NCI-H2171 (cell line): ENCODE measurements at places on chromosomes 2 and 18.

GRCh38 chr2:200592406-200593075 lies 6.7 kb downstream of the AOX1 start:
- DNase-seq: no peak

DNA sequence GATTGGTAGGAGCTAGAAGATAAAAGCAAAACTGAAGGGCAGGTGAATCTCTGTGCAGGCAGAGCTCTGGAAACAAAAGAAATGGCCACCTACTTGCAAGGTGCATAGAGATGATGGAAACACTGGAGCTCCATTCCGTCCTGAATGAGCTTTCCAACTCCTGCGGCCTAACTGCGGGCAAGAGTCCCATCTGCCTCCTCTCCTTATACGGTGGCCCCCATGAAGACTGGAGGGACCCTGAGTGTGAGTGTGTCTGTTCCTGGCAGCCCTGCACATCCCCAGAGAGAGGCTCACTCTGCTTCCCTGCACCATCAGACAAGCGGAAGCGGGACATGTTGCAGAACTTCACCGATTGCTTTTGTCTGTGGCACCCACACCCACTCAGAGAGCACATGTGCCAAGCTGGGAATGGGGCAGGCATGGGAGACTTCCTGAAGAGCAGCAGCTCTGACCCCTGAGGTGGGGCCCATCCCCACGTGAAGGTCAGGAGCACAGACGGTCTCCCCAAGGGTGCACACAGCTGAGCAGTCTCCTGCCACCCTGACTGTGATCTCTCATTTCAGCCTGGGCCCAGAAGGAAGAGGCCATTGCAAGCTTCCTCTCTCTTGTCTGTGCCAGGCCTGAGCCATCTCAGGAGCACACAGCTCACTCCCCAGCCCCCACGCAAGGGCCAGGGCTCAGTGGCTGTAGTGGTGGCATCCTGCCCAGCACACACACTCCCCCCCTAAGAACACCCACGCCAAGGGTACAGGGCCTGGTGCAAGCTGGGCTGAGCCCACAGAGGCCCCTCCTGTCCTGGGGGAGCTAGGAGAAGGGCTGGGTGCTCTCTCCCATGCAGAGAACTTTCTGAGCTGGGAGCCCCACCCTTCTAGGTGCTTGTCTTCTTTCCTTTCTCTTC lies 75.3 kb downstream of the STPG4 start:
- no peak for DNase-seq

GRCh38 chr2:175880-176820 lies 87.7 kb downstream of the SH3YL1 start:
- DNase-seq: no peak

DNA sequence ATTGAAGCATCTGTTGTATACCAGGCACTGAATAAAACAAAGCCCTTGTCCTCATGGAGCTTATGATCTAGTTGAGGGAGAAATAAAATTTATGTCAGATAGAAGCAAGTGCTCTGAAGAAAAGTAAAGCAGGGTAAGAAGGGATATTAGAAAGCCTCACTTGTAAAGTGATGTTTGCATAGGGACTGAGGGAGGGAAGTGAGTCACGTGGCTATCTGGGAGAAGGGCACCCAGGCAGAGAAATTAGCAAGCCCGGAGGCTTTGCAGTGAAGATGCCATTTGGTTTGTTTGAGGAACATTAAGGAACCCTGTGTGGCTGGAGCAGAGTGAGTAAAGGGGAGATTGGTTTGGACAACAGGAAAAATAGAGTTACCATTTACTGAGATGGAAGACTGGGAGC lies 52.1 kb downstream of the RBBP8 start:
- no peak for DNase-seq

DNA sequence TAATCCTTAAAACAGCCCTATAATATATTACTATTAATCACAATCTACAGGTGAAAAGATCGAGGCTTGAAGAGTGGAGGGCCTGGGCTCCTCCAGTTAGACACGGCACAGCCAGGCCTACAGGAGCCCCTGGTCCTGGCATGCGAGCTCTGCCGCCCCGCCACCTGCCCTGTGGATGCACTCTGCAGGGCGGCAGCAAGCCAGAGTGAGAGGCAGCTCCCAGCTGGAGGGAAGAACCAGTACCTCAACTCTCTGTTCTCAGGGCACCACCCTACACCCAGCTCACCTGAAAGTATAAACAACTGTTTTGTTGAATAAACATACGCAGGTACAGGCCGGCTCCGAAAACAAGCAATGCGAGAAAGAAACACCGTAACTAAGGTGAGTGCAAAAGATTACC lies 34.6 kb downstream of the EIPR1 start:
- no peak for DNase-seq

GRCh38 chr18:38456253-38456652 lies 890.7 kb upstream of the CELF4 start:
- no peak for DNase-seq

- DNase-seq: no peak
Observed at GRCh38 chr2:230179907-230180306, 39.9 kb downstream of the SP110 start.

DNA sequence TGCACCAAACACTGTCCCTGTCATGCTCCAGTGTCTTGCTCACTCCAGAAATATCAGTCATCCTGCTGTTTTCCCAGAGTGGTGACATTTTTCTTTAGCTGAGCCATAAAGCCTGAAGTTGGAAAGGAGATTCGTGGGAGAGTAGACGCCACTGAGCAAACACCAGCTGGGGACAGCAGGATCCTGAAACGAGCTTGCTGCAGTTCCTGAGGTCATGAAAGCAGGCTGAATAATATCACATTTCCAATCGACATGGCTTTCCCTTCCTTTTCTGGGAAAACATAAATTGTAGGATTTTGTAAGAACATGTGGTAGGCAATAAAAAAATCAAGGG lies 276.4 kb downstream of the CDCA7 start:
- DNase-seq: peak; percentile 69

DNA sequence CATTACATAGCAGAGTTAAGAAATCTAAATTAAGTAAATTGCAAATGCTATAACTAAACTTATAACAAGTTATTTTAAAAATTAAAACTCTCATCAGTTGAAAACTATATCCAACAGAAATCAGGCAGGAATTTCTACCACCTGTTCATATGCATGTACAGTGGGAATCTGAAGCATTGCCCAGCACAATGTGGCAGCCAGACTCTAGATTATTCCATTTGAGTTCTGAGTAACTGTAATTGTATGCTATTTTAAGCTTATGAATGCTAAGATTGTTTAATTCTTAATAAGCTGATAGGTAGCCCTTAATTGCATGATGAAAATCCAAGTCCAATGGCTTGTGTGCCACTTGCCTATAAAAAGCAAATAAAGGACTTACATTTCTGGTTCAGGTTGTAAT lies 834.5 kb upstream of the FSHR start:
- no peak for DNase-seq

DNA sequence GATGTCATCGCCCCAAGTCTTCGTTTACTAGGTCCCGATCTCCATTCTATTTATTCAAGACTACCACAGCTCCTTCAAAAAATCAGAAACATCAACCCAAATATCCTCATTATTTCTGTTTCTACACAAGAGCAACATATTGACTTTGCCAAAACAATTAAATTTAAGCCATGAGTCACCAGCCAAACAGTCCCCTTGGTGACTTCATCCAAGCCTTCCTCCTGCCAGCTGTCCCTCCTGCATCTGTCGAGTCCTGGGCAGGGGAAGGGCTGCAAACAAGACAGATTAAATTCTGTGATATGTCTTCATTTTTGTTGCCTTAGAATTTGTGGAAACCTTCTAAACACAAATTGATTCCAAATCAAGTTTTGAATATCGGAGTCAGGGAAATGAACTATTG lies 110.3 kb downstream of the SP3 start:
- DNase-seq: peak; percentile 53

GRCh38 chr18:33330711-33331110 lies 109.8 kb downstream of the CCDC178 start:
- no peak for DNase-seq

DNA sequence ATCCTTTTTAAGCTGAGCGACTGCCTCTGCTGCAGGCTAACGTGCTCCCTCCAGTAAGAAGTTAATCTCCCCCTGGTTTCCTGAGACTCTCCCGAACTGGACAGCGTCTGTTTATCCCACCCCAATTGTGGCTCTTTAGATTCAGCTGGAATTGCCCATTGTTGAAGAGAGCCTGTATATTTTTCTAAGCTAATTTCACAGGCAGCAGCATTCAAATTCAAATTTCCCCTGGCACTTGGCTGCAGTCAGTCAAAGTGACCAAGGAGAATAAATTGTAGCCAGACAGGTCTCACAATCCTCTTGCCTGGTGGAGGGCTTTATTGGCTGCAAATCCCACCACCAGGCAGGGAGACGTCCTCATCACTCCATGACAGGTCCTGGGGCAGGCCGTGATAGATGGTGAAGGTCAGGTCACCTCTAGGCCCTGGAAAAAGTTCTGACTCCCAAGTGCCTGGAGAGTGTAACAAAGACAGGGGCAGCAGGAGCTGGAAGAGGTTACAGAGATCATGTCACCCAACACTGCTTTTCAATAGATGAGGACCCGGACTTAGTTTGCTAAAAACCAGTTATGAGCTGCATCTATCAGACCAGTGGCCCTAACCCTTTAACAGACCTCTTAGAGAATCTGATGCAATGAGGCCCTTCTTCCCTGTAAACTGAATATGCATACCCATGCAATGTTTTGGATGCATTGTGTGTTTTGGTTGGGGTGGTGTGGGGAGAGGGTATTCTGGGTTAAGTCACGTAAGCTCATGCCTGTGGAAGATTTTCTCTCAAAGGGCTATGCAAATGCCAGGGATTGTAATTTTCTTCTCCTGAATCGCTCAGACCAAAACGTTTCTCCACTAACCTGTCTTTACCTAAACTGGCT lies 32.3 kb upstream of the C18orf32 start:
- DNase-seq: no peak

- DNase-seq: no peak
Observed at GRCh38 chr2:99492721-99493120, 2.9 kb upstream of the REV1 start.

- DNase-seq: no peak
Observed at GRCh38 chr18:54843314-54843713, 15.0 kb downstream of the RAB27B start.

DNA sequence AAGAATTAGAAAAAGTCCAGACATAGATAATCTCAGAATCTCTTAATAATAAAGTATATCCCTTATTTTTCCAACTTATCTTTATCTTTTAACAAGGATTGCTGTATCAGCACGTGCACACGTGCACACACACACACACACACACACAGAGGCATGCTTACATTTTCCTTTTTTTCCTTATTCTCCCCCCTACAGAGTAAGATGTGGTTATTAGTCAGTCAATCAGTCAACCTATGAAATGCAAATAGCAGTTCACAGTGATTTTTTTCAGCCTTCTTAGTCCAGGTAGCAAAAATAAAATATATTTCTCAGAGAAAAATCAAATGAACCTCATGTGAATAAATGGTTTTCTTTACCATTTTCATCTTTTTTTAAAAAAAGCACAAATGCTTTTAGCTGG lies 506.2 kb upstream of the SLC39A10 start:
- no peak for DNase-seq

GRCh38 chr2:202723746-202724145 lies 89.0 kb downstream of the FAM117B start:
- no peak for DNase-seq

DNA sequence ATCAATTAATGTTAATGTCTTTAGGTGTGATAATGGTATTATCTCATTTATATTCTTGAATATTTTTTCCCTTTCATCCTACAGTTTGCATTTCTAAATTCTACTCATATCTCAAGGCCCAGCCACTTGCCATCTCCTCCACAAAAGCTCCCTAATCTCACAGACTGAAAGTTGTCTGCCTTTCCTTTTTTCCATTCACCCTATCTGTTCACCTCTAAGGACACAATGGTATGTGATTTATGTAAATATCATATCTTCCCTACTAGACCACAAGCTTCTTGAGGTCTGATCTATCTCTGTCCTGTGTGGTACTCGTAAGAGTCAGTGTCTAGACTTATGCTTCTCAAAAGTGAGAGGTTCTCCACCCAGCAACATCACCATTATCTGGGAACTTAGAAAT lies 3.9 kb upstream of the SPC25 start:
- no peak for DNase-seq

DNA sequence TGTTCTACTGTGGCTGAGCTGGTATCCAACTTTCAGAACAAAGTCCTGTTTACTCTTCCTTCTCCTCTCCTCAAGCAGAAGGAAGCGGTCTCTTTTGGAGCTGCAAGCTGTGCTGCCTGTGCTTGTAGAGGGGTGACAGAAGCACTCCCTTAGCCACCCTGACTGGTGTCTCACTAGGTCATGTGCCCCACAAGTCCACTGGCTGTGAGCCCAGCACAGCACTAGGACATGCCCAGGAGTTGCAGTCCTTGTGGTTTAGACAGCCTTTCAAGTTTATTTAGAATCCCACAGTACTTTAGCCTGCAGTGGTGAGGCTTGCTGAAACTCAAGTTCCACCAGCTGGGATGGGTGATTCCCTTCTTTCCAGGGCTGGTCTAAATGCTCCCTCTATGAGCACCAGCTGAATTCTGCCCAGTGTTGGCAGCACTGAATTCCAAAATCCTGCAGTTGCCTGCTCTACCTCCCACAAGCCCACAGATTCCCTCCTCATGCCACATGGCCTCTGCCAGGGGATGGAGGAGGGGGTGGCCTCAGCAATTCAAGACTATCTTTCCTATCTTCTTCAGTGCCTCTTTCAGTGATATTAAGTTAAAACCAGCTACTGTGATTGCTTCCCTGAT lies 61.2 kb downstream of the CCDC85A start:
- DNase-seq: no peak

DNA sequence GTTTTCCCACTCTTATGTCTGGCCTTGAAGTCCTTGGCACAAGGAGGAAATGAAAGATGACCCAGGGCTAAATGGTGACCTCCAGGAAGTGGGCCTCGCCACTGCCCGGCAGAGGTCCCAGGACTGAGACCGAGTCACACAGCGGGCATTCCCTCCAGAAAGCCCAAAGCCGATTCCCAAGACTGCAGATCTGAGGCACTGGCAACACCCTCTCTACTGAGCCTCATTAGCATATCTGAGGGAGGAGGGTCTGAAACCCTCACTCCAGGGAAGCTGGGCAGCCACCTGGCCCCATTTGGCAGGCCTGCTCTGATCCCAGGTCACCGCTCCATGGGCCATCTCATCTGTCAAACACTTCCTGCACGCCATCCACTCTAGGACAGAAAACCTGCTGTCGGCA lies 29.1 kb downstream of the FAM178B start:
- no peak for DNase-seq

GRCh38 chr2:20235655-20236305 lies 10.8 kb upstream of the SDC1 start:
- no peak for DNase-seq
